ENCODE measurements at places on chromosomes 11 and 22. TPM values are rescaled to one million over a fixed set of nuclear protein-coding genes. Genes with fewer than 3 reads are reported as not detected.

DNA sequence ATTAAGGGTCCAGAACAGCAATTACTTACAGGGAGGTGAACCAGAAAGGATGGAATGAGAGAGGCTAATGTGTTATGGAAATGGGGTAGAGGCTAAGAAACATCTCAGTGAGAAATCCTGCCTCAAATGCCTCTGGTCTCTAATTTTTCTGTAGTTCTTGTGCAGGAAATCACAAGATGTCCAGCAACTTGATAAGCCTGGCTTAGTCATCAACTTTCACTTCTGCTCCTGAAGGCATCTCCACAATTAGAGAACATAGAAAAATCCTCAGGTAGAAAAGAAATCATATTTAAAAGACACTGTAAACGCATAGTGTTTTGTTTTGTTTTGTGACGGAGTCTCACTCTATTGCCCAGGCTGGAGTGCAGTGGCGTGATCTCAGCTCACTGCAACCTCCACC, 18.7 kb downstream of the MRGPRX4 start:
- DNase-seq: no peak

- DNase-seq: peak; percentile 46
Measured at GRCh38 chr11:61011229-61011870, 39.9 kb downstream of the CD6 start.

Gene PHOX2A
- total RNA-seq: not detected

DNA sequence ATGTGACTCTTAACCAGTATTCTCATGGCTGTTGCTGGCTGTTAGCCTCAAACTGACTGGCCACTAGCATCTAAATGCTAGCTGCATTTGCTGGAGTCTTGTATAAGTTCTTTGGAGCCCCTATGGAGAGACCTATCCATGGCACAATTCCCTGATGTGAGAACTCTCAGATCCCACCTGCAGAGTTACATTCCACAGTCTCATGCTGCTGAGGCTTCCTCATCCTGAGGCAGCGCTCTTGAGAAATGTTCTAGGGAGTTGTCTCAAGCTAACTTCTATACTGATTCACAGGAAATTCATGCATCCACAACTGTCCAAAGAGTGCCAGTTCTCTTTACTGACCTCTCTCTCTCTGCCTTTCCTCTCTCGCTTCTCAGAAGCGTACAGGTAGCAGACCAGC, 218.0 kb upstream of the PITPNB start:
- no peak for DNase-seq

- DNase-seq: no peak
Measured at GRCh38 chr11:102407901-102408300, 44.7 kb downstream of the TMEM123 start.

Gene PLET1
- total RNA-seq: not detected

Gene BRSK2
- 0.51 TPM for total RNA-seq

GRCh38 chr11:63813563-63814382, 517 bp downstream of the SPINDOC start:
- DNase-seq: peak; percentile 79

- no peak for DNase-seq
Measured at GRCh38 chr11:107508201-107508857, 50.7 kb upstream of the CWF19L2 start.

DNA sequence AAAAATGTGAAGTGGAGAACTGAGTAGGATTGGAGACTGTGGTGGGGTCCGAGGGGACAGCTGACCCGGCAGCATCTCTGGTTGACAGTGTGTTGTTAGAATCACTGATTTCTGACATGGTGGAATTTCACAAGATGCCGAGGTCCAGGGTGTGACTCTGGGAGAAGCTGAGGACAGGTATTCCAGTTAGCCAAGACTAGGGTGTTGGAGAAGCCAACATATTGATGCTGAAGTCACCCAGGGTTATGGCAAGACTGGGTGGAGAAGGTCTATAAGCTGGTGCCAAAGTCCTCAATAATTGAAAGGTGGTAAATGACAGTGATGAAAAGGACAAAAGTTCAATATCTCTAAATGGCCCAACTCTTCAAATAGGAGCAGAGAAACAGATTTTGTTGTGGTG, 86.1 kb downstream of the ME3 start:
- DNase-seq: no peak

Gene CYB5R2
- 15.5 TPM for total RNA-seq

Gene MS4A3
- 0.25 TPM for total RNA-seq

DNA sequence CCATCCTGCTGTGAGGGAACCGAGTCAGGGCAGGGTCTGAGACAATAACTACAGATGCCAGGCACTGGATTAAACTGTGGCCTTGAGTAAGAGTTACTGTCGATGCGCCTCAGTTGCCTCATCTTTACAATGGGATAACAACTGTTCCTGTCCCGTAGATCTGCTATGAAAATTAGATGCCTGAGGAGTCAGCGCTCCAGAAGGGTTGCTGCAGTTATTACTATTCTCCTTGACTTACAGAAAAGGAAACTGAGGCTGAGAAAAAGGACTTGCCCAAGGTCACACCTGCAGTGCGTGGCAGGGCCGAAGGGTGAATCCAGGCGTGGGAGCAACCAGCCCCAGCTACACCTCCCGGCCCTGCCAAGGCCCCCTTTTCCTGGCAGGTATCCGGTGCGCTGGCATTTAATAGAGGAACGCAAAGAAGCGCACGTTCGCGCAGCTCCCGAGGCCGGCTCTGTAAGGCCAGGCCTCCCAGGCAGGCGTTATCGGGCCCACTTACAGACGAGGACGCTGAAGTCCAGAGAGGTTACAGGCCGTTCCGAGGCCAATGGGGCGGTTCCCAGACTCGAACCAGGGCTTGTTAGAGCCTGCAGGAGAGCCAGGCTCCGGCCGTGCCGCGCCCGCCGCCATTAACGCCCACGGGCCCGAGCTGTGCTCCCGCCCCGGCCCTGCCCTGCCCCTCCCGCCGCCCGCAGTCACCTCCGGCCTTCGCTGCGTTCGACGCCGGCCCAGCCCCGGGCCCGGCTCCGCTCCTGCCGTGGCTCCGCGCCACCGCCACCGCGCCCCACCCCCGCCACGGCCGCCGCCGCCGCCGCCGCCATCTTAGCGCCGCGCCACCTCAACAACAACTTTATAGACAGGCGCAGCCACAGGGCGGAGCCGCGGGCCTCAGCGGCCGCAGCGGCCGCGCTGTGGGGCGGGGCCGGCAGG, at the start of gene C11orf68:
TSS of gene C11orf68 (minus strand) at position 852 of the 930 bp plus-strand sequence. CDS start at position 821, 31 bp downstream.
- DNase-seq: no peak

DNA sequence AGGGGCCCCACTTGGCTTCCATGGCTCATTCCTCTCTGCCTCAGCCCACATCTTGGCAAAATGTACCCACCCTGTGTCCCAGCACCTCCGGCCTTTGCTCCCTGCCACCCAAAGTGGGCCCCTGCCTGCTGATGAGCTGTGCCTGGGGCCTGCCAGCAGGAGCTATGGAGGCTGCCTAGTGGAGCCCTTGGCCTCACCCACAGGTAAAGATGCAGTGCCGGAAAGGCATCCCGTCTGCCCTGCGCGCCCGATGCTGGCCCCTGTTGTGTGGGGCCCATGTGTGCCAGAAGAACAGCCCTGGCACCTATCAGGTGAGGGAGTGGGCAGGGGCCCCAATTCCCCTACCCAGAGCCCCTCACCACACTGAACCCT, 1.3 kb downstream of the TBC1D10C start:
- no peak for DNase-seq

- no peak for DNase-seq
Measured at GRCh38 chr11:80186692-80187091, 745.9 kb upstream of the TENM4 start.

DNA sequence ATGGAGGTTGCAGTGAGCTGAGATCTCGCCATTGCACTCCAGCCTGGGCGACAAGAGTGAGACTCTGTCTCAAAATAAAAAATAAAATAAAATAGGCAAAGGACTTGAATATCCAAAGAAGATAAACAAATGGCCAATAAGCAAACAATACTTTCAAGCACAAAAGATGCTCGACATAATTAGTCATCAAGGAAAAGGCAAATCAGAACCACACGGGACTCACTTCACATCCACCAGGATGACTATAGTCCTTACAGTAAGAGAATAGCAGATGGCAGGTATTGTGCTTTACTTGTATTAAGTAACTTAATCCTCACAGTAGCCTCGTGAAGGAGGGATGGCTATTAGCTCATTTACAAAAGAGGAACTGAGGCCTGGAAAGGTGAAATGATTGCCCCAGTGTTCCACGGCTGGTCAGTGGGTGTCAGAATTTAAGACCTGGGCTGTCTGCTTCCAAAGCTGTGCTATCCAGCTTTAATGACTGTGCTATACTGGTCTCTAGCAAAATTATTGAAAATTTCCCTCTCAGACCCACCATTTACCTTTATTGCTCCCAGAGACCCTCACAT, 40.2 kb upstream of the RBFOX2 start:
- no peak for DNase-seq

GRCh38 chr22:32897400-32897799, 95.9 kb downstream of the TIMP3 start:
- no peak for DNase-seq
